Brain pericyte (primary cell): ENCODE measurements at places on chromosomes 2 and 18.

- DNase-seq: no peak
These were observed 287.3 kb upstream of the NCKAP5 start for GRCh38 chr2:133855526-133855925.

GRCh38 chr2:70132244-70133126, 45.2 kb downstream of the PCBP1 start:
- DNase-seq: no peak

DNA sequence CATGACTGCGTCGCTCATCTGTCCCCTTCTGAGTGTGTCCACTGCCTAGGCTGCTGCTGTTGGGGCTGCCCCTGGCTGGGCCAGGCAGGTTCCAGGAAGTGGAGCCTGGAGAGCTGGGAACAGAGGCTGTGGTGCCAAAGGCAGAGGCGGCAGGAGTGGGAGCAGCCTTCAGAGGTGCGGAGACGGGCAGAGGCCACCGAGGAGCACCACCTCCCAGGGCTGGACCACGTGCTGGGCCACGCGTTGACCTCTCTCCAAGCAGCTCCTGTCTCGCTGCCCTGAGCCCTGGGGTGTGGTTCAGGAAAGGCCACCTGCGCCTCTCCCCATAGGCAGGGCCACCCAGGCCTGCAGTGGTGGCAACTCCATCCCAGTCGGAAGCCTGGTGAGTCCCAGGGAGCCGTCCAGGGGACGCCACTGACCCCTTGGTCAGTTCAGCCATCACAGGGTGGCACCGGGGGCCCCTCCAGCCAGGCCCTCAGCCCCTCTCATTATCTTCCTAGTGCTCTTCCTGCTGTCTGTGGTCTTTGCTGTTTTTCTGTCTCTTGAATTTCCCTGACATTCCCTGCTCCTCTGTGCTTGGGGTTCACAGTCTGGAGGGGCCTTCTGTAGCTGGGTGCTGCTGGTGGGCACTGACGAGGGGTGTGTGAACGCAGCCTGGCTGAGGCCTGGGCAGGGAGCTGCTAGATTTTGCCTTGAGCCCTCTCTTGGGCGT, 122.8 kb upstream of the HS6ST1 start:
- no peak for DNase-seq

DNA sequence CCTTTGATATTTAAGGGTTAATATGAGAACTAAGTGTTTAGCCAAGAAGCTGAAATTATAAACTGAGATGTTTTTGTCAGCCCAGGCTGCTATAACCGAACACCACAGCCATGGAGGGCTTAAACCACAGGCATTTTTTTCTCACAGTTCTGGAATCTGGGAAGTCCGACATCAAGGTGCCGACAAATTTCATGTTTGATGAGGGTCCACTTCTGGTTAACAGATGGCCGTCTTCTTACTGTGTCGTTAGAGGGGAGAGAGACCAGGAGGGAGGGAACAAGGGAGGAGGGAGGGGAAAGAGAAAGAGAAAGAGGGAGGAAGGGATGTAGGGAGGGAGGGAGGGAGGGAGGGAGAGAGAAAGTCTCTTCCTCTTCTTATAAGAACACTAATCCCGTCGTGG, 6.5 kb upstream of the CNDP2 start:
- DNase-seq: no peak

GRCh38 chr2:17628349-17629261, 88.1 kb downstream of the VSNL1 start:
- DNase-seq: no peak

GRCh38 chr18:53757328-53757727, 467.1 kb downstream of the MBD2 start:
- peak; percentile 26 for DNase-seq

- no peak for DNase-seq
These were observed 221.3 kb downstream of the BCL2 start for GRCh38 chr18:63098018-63098981.

DNA sequence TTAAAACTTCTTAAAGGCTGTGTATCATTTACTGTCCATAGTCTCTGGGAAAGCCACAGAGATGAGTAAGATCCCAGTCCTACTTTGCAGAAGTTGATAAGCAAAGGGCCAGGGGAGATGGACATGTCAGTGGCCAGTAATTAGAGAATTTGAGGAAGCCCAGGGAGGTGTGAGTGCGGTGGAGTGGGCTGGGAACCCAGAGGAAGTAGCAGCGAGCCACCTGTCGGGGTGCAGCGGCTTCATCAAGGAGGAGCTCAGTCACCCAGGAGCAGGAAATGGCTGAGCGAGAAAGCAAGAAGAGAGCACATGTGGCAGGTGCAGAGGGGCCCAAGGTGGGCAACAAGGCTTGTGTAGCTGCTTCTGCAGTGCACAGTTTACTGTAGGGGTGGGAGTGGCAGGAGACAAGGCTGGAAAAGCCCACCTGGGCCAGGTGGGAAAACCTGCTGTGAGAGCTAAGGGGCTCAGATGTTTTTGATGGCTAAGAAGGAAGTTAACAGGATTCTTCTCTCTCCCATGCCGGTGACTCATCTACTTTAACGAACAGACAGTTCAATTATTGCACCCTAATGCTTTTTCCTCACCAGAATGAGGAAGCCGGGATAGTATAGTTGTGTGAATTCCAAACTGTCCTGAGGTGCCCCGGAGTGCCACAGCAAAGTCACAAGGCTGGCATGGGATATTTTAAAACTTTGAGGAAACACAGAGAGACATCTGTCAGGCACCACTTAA, 34.8 kb upstream of the MGAT5 start:
- no peak for DNase-seq

DNA sequence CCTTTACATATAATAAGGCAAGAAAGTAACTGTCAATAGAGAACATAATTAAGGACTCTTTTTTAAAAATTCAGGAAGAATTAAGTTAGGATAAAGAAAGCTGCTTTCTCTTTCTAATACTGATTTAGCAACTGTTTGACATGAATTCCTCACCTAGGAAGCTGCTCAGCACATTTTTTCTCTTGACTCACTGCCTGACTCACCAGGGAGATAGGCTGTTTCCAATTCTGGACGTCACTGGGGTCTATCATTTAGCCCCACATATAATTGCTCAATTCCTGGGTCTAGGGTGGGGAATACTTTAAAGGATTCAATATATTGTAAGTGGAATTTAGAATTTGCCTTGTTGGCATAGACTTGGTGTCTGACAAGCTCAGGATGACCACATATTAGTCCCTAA, 50.8 kb upstream of the UGP2 start:
- DNase-seq: no peak

GRCh38 chr2:42099438-42100173, 51.8 kb downstream of the PKDCC start:
- DNase-seq: no peak

DNA sequence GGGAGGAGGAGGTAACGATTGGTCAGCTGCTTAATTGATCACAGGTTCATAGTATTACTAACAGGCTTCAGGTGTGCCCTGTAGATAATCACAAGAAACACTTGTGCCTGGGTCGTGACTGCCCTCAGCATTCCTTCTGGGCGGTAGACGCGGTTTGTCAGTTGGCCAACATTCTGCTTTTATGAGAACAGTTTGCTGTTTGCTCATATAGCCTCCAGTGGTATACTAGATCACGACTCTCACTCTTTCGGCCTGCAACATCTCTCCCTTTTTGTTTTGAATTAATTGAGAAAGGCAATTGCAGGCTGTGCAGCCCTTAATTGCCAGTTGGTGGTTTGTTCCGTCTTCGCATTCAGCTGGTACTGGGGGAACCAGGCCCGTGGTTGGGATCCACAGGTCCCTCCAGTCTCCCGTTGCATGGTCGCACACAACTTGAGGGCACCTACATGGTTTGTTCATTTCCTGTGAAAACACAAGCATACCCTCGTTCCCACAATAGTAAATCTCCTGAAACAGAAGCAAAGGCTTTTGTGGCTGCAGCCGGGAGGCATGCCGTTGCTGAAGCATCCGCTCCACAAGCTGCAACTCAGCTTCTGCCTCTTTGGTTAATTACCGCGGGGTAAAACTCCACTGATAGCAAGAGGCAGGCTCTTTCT, 30.3 kb upstream of the GPR17 start:
- DNase-seq: no peak

GRCh38 chr2:50951437-50951836, 80.5 kb downstream of the NRXN1 start:
- no peak for DNase-seq

- no peak for DNase-seq
These were observed 47.9 kb downstream of the SLC14A1 start for GRCh38 chr18:45771587-45772480.

GRCh38 chr2:229416116-229416694, 145.1 kb upstream of the PID1 start:
- no peak for DNase-seq

GRCh38 chr18:74856434-74856833, 258.8 kb downstream of the ZNF407 start:
- no peak for DNase-seq

DNA sequence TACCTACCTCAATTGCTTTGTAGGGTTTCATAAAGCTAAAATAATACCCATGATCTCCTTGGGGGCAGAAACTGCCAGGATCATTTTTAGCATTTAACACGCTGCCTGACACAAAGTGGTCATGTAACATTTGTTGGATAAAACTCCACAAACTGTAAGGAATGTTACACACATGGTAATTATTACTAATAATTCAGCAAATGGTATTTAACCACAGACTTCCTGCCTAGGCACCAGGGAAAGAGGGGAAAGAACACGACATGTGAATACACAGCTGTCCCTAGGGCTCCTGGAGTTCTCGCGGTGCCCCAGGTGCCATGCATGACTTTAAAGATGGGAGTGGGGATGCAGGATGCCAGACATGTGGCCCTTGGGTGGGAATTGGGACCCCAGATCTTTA, 43.5 kb downstream of the ASAP2 start:
- DNase-seq: no peak

GRCh38 chr2:226117510-226118065, 682.0 kb downstream of the IRS1 start:
- no peak for DNase-seq

GRCh38 chr2:239561446-239562001, 160.7 kb upstream of the HDAC4 start:
- DNase-seq: no peak

DNA sequence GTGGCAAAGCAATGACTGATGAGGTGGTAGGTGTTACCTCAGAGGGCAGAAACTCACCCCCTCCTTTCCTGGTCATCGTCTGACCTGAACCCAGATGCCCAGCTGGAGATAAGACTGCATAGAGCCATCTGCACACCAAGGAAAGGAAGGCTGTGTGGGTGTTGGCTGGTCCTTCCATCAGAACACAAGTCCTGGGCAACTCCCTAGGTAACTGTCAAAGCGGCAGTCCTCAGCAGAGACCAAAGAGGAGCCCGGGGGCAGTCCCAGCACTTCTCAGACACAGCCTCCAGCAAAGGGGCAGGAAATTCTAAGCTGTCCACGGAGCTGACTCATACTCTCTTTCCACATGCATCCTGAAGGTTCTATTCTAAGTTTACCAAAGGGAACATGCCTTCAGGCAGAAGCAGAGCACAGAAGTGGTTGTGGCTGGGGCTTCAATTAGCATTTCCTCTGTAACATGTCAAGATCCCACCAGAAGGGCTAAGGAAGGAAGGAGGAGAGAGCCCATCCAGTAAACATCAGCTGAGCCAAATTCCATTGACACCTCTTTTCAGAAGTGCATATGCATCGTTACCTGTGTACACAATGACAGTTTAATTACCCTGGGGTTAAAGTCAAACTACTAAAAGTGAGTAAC, 54.7 kb downstream of the SPRED2 start:
- no peak for DNase-seq

DNA sequence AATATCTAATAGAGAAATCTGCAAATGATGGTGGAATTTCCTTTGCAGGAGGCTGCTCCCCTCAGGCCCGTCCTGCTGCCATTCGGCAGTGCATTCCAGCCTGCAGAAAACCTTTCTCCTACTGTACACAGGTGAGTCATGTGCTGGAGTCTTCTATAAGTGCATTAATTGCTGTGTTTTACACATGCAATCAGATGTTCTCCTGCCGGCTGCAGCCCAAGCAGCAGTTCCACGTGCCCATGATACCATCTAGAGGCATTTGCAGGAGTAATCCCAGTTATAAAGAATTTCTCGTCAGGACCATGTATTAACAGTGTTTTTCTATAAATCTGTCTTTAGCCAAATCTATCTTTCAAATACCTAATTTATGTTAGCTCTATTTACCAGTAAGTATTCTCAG, 304.7 kb upstream of the HNMT start:
- no peak for DNase-seq

GRCh38 chr18:58049000-58049688, 5.1 kb downstream of the NEDD4L start:
- DNase-seq: no peak

DNA sequence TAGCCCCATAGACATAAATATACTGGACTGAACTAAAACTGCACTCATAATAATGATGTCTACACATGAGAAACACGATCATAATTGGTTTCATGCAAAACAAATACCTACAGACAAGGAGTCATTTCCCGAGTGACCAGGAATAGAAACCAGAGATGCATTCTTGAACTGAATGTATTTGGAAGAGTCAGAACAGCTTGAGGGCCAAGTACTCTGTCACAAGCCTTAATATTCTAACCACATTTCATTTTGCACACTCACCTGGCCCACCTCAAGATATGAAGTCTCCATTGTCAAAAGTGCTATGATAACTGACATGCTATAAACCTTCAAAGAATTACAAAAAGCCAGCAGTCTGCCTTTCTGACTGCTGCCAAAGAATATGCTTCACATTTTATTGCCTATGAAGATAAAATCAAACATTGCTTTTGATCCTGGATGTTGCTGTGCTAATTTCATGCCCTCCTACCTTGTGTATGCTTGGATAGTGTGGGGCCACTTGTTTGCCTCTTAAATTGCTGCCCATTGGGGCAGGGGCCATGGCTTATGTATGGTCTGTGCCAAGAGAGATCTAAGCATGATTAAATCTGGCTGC, 18.9 kb upstream of the ASAP2 start:
- DNase-seq: no peak

GRCh38 chr18:47893939-47894699, 36.3 kb downstream of the SMAD2 start:
- DNase-seq: no peak

DNA sequence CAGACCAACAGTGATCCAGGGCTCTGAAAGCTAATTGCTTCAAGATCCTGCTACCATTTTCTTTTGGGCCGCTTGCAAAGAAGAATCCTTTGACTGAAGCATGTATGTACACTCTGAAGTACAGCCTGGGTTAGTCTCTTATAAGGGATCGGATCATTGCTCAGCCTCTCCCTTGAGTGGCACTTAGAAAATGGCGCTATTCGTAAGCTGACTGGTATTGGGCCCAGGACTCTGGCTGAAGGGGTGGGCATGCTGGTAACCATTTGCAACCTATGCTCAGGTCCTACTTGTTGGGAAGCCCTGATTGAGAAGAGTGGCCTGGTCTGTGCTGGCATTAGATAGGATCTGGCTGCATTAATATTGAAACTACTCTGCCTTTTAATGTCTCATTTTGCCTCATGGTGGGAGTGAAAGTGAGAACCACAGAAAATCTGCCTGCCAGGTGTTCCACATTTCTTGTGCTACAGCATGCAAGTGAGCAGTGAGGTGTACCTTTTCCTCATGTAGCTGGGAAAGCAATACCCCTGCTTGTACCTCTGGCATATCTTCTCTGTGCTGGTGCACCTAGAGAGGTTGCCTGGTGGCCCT, 661 bp upstream of the MGAT5 start:
- no peak for DNase-seq
